ENCODE measurements at places on chromosomes 2 and 18. TPM values are rescaled to one million over a fixed set of nuclear protein-coding genes. Genes with fewer than 3 reads are reported as not detected.

DNA sequence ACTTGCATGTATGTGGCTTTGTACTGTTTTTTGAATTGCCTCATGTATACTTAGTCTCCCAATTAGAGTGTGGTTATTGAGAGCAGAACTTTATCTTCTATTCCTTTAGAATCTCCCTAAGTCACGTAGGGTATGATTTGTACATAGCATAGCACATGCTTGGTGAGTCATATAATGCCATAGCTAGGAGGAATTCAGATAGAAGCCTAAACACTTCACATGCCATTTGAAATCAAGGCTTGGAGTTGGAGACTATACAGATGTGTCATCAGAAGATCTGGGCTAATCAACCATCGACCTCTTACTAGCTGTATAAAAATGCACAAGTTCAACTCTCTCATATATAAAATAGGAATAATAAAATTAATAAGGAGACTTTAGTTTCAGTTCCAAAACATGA is 222.6 kb upstream of the ST6GAL2 start:
- no peaks in the 10 kb centered on the region for H3K4me1 ChIP-seq
- DNase-seq: no peak
- H3K4me3 ChIP-seq: no peak overlapping the region
- no peaks in the 10 kb centered on the region for H3K27me3 ChIP-seq
- H3K27ac ChIP-seq: no peak overlapping the region

- H3K36me3 ChIP-seq: peaks cover 59% of the 10 kb centered on the region
- H3K27ac ChIP-seq: no peak overlapping the region
- H3K4me1 ChIP-seq: no peaks in the 10 kb centered on the region
- no peaks in the 10 kb centered on the region for H3K27me3 ChIP-seq
These were observed 49.5 kb downstream of the ATIC start for GRCh38 chr2:215361211-215361875.

GRCh38 chr2:14565666-14566065 is 66.9 kb upstream of the LRATD1 start:
- no peaks in the 10 kb centered on the region for H3K36me3 ChIP-seq
- DNase-seq: no peak
- H3K4me3 ChIP-seq: no peak overlapping the region
- no peak overlapping the region for H3K27ac ChIP-seq

- no peak overlapping the region for H3K4me3 ChIP-seq
- DNase-seq: no peak
- H3K27ac ChIP-seq: no peak overlapping the region
- peaks cover 47% of the 10 kb centered on the region for H3K4me1 ChIP-seq
These were observed 69.1 kb downstream of the LCLAT1 start for GRCh38 chr2:30516166-30516565.

DNA sequence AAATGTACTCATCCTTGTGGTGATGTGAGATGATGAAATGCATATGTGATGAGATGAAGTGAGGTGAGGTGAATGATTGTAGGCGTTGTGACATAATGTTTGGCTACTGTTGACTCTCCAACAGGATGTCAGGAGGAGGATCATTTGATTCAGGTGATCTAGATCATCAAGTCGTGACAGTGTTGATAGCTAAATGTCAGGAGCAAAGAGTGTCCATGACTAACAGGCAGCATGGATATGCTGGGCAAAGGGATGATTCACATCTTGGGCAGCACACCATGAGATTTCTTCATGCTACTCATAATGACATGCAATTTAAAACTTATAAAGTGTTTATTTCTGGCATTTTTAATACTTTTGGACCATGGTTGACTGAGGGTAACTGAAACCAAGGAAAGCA is 40.2 kb upstream of the UBXN4 start:
- no peak overlapping the region for H3K27ac ChIP-seq
- peaks cover 7% of the 10 kb centered on the region for H3K36me3 ChIP-seq
- H3K27me3 ChIP-seq: no peaks in the 10 kb centered on the region
- H3K4me3 ChIP-seq: no peak overlapping the region
- no peak for DNase-seq

DNA sequence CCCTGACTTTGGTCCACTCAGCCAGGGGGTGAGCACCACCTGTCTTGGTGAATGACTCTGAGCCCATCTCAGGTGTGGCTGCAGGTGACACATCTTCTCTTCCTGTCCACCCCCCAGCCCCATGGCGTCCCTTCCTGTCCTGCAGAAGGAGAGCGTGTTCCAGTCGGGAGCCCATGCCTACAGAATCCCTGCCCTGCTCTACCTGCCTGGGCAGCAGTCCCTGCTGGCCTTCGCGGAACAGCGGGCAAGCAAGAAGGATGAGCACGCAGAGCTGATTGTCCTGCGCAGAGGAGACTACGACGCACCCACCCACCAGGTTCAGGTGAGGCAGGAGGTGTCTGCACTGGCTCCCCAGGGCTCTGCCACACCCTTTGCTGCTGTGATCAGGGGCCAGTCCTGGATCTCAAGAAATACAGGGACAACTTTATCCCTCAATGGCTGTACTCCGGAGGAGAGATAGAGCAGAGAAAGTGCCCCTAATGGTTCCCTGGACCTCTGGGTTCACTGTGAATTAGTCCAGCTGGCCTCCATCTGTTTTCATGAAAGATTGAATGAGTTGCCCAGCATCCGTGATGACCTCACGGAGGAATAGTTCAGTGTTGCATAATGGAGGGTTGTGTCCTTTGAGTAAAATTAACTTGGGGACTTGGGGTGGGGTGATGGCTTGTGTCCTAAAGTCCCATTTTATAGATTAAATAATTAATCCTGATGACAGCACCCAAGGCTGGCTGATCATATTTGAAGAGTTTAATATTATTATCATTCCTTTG is at the start of gene NEU2:
Gene NEU2 (plus strand): TSS at position 122 of the 770 bp plus-strand sequence. CDS start 0 bp downstream, at position 122.
- H3K36me3 ChIP-seq: no peaks in the 10 kb centered on the region
- no peak for DNase-seq
- no peak within 1 kb of the TSS for H3K27ac ChIP-seq
- no peaks in the 10 kb centered on the region for H3K4me1 ChIP-seq
- no peaks in the 10 kb centered on the region for H3K27me3 ChIP-seq

GRCh38 chr18:39586741-39587140 is 2021.1 kb upstream of the CELF4 start:
- H3K36me3 ChIP-seq: no peaks in the 10 kb centered on the region
- H3K4me1 ChIP-seq: no peaks in the 10 kb centered on the region
- no peak overlapping the region for H3K27ac ChIP-seq
- H3K4me3 ChIP-seq: no peak overlapping the region

DNA sequence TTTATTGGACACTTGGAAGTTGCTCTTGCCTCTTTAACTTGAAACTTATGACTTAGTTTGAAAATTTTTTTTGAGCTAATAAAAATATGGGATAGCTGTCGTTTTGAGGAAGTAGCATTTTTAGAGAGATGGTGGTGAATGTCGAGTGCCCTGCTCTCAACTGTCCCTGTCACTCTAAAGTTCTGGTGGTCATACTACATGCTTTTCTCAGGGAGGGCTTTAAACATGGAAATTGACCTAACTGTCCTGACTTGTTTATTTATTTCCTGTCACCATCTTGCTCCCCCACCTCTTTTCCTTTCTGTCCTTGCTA is 16.0 kb downstream of the CEP192 start:
- H3K36me3 ChIP-seq: peaks cover 42% of the 10 kb centered on the region
- no peak overlapping the region for H3K27ac ChIP-seq
- no peak for DNase-seq

DNA sequence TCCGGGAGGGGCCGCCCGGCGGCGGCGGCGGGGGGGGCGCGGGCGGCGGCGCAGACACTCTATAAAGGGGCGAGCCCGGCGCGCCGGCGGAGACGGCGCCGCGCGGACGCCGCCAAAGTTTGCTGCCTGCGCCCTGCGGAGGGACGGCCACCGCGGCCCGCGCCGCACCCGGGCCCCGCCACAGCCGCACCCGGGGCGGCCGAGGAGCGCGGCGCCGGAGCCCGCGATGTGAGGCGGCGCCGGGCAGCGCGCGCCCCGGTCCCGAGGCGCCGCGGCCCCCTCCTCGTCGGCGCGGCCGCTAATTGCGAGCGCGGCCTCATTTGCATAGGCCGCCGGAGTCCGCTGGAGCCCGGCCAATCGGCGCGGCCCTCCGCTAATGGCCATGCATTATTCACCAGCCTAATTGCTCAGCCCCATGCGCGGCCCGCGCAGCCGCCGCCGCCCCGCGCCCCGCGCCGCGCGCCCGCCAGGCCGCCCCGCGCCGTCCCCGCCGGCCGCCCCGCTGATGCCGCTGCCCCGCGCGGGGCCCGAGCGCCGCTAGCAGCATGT is at the start of gene SALL3:
Gene SALL3 (plus strand): TSS at position 89 of the 549 bp plus-strand sequence. CDS start 457 bp downstream, at position 546.
- H3K4me3 ChIP-seq: peak within 1 kb of the TSS; percentile 52
- H3K4me1 ChIP-seq: peaks cover 22% of the 10 kb centered on the region
- peaks cover 96% of the 10 kb centered on the region for H3K27me3 ChIP-seq
- no peak for DNase-seq

- H3K27ac ChIP-seq: peak overlapping the region; percentile 92
- H3K4me3 ChIP-seq: peak overlapping the region; percentile 92
- peak; percentile 85 for DNase-seq
- H3K36me3 ChIP-seq: peaks cover 21% of the 10 kb centered on the region
- peaks cover 66% of the 10 kb centered on the region for H3K4me1 ChIP-seq
- H3K27me3 ChIP-seq: peaks cover 25% of the 10 kb centered on the region
These were observed 2.1 kb downstream of the BCL2L11 start for GRCh38 chr2:111122631-111123421.

GRCh38 chr2:227214622-227215041 is 50.2 kb downstream of the COL4A3 start:
- H3K36me3 ChIP-seq: no peaks in the 10 kb centered on the region
- H3K4me3 ChIP-seq: no peak overlapping the region
- H3K27me3 ChIP-seq: no peaks in the 10 kb centered on the region
- peaks cover 13% of the 10 kb centered on the region for H3K4me1 ChIP-seq
- DNase-seq: no peak
- no peak overlapping the region for H3K27ac ChIP-seq

KCNG2 gene
- total RNA-seq: not detected

DNA sequence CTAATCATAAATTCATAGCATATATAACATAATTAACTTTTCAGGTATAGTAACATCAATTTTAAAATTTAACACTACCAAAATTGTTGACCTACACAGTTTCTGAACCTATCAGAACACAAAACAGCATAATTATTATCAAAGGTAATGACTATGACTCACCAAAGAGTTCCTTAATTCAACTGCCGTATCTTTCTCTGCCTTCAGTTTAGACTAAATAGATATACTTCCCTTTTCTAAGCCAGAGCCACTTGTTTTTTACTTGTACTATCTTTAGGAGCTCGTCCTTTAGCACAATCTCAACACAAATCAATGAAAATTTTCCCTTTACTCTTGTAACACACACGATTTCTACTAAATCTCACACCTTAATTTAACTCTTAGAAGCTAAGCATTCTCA is 54.4 kb downstream of the CCDC88A start:
- no peak overlapping the region for H3K27ac ChIP-seq
- H3K36me3 ChIP-seq: no peaks in the 10 kb centered on the region
- no peaks in the 10 kb centered on the region for H3K27me3 ChIP-seq
- peaks cover 8% of the 10 kb centered on the region for H3K4me1 ChIP-seq
- no peak for DNase-seq

GRCh38 chr2:102008490-102008889 is 16.7 kb downstream of the IL1R2 start:
- peaks cover 20% of the 10 kb centered on the region for H3K4me1 ChIP-seq
- no peak overlapping the region for H3K4me3 ChIP-seq
- no peak overlapping the region for H3K27ac ChIP-seq

DNA sequence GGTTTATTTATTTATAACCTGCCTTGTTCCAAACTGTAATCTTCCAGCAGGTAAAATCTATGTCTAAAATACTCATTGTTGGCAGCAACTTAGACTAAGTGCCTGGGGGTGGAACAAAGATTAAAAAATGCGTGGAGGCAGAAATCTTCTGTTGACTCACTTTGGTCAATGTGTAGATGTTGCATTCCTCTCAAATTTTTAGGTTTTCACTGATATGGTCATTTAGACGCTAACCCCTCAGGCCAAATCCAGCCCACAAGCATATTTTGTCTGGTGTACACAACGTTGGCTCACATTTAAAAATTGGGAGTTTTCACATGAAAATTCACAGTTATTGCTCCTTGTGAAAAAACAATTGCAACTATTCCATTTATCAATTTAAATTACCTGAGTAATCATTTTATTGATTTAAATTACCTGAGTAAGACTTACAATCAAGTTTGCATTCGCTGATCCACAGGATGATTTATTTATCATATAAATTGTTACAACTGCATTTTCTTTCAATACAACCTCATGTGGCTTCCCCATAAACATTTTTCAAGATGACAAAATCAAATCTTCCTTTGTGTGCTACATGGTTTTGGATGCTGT is 564.2 kb downstream of the TSN start:
- H3K27ac ChIP-seq: no peak overlapping the region
- no peaks in the 10 kb centered on the region for H3K27me3 ChIP-seq
- no peak for DNase-seq
- H3K4me1 ChIP-seq: no peaks in the 10 kb centered on the region
- H3K4me3 ChIP-seq: no peak overlapping the region

GRCh38 chr2:19205983-19206533 is 152.4 kb downstream of the OSR1 start:
- peaks cover 5% of the 10 kb centered on the region for H3K4me1 ChIP-seq
- H3K4me3 ChIP-seq: no peak overlapping the region
- DNase-seq: no peak
- H3K36me3 ChIP-seq: no peaks in the 10 kb centered on the region

DNA sequence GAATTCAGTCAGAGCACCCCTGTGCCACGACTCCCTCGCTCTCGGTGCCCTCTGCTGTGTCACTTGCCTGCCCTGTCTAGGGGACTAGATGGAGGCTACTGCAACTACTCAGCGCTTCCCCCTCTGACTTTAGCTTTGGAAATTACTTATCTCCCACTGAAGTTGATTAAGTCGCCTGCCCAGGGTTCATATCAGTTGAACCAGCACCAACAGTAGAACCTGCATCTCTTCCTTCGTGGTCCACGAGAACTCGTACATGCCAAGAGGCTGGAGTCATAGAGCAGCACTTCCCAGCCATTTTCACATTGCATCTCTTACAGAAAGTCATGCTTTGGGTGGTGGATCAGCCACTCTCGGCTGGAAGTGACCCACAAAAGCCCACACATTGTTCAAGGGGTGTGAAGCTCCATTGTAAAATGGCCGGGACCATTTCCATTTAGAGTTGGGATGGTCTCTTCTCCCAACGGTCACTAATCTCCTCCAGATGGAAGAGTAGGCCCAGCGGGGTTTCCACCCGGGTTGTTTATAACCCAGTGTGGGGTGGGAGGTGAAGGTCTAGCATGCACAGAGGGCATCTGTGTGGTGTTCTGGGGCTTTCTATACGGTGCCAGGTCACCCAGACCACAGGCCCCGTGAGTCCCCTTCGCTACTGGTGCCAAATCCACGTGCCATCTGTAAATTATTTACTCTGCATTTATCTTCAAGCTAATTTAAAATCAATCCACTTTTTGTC is 38.0 kb downstream of the STEAP3 start:
- H3K4me3 ChIP-seq: no peak overlapping the region
- no peak for DNase-seq
- H3K36me3 ChIP-seq: no peaks in the 10 kb centered on the region
- no peaks in the 10 kb centered on the region for H3K27me3 ChIP-seq
- H3K4me1 ChIP-seq: peaks cover 25% of the 10 kb centered on the region

GRCh38 chr2:57868619-57869139 is 177.9 kb upstream of the VRK2 start:
- no peaks in the 10 kb centered on the region for H3K36me3 ChIP-seq
- DNase-seq: no peak
- H3K27ac ChIP-seq: no peak overlapping the region
- H3K27me3 ChIP-seq: no peaks in the 10 kb centered on the region
- H3K4me1 ChIP-seq: no peaks in the 10 kb centered on the region

DBI gene
- 303 TPM for total RNA-seq

DRC1 gene
- not detected for total RNA-seq

GBX2 gene
- not detected for total RNA-seq

- H3K27ac ChIP-seq: no peak overlapping the region
- no peak for DNase-seq
- no peaks in the 10 kb centered on the region for H3K27me3 ChIP-seq
- peaks cover 23% of the 10 kb centered on the region for H3K4me1 ChIP-seq
These were observed 35.2 kb downstream of the SPOPL start for GRCh38 chr2:138536740-138537139.

- no peak overlapping the region for H3K27ac ChIP-seq
- H3K36me3 ChIP-seq: no peaks in the 10 kb centered on the region
- H3K27me3 ChIP-seq: peaks cover 30% of the 10 kb centered on the region
These were observed 9.4 kb upstream of the TMEM163 start for GRCh38 chr2:134728163-134728562.

Measured in left ventricle myocardium inferior (tissue), 1 donor.